ENCODE measurements at places on chromosomes 5 and 9.

- no peak for DNase-seq
Observed at GRCh38 chr9:98108531-98109031, 10.4 kb downstream of the TRIM14 start.

GRCh38 chr5:73827106-73827450, 201.1 kb downstream of the ARHGEF28 start:
- DNase-seq: no peak

GRCh38 chr5:128673411-128673957, 135.4 kb upstream of the FBN2 start:
- DNase-seq: no peak

- DNase-seq: no peak
Observed at GRCh38 chr5:90871391-90871991, 312.9 kb downstream of the ADGRV1 start.

GRCh38 chr5:63245271-63245670, 666.7 kb downstream of the LRRC70 start:
- DNase-seq: no peak

GRCh38 chr5:109298794-109299193, 111.0 kb downstream of the PJA2 start:
- no peak for DNase-seq

GRCh38 chr5:173056783-173057061, 570 bp downstream of the CREBRF start:
- peak; percentile 88 for DNase-seq

DNA sequence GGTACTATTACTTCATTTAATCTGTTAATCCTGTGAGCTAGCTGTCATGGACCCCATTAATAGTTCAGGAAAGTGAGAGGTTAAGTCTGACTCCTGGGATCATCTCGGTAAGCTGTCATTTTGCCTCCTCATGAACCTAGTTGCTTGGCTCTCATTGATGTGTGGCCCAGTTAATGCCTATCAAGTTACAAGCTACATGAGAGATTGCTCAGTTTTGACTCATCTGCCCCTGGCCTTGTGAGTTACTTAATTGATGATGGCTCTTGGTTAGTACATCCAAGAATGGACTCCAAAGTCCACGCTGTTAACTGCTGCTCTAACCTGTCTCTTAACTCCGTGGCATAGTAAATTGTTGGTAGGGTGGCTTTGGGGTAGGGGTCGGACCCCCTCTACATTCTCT, 23.9 kb downstream of the LARP1 start:
- no peak for DNase-seq

DNA sequence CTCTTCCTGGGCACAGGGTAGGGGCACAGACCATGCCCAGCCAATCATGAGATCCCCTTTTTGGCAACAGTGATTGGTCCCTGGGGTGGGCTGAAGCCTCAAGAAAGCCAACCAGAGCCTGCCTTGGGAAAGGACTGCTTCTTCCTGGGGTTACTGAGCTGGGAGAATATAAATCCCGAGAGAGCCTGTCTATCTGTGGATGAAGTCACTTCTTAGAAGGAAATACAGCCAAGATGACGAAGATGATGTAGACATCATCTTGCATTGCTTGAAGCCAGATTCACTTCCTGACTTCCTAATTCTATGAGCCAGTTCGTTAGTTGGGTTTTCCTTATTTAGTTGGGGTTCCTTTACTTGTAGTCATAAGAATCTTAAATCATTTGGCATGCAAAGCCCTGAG, 50.1 kb upstream of the PWWP2A start:
- DNase-seq: no peak

DNA sequence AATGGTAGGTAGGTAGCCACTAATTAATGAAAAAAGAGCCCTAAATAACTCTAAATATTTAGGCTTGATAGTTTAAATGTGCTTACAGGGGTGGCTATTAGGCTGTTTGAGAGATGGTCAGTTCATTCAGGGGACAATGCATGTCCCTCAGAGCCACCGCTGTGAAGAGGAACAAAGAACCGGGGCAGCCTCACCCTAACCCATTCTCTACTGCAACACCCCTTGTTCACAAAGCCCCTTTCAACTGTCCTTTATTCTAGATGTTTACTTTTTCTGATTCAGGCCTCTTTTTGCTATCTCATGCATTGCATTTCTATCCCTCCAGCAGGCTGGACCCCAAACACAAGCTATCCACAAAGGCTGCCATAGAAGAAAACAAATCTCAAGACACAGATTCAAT, 906.7 kb downstream of the NR2F1-AS1 start:
- DNase-seq: no peak

GRCh38 chr5:6583049-6583880, 49.6 kb downstream of the NSUN2 start:
- DNase-seq: peak; percentile 40

GRCh38 chr5:68440651-68441050, 225.1 kb downstream of the PIK3R1 start:
- DNase-seq: no peak

- no peak for DNase-seq
Observed at GRCh38 chr9:129626625-129627284, 792 bp downstream of the NTMT1 start.

GRCh38 chr9:133121915-133122550, 993 bp upstream of the RALGDS start:
- DNase-seq: no peak

DNA sequence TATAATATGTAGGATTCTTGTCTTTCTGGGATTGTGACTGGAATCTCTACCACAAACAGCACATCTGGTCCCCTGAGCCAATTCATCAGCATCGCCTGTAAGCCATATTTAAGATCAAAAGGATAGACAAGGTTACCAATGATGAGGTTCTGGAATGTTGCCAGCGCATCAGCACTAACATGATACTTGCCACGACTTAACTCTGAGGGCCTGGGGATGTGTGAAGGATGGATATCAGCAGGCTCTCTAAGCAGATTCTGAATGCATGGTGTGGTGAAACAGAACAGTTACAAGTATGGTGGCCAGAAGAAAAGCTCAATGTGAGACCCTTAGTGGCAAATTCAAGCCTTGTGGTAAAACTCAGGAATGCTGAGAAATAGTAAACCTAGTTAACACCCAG, 143.0 kb downstream of the XRCC4 start:
- DNase-seq: no peak

- DNase-seq: no peak
Observed at GRCh38 chr9:69396759-69397158, 71.7 kb downstream of the ENTREP1 start.

DNA sequence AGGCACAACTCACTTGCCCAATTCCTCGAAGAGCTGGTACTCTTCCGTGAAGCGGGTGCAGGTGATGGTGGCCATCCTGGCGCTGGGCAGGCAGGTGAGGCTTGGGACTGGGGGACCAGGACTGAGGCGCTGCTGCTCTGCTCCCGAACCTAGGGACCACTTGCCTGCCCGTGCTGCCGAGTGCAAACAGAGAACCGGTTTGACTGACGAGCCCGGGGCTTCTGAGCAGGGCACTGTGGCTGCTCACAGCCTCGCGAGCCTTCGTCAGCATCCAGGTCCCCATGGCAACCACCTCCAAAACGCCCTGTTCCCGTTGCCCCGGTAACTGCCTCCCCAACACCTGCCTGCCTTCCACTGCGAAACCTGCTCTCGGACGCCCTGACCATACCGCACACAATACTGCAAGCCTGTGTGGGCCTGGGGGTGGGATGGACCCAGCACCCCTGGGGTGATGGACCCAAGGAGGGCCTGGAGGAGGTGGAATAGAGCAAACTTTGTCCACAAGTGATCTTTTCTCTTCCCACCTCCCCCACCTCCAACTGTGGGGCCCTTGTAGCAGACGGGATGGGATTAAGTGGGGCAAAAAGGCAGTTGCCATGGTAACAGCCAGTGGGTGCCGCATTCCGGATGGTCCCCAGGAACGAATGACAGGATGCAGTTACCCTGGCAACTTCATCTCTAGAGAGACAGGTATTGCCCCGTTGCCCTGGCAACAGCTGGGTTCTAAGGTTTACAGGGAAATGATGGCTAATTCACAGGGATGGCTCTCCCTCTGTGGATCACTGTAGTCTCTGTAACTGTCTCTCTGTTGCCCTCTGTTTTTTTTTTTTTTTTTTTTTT, at the start of gene CAMK2A:
Gene CAMK2A (minus strand): TSS at position 223 of the 840 bp plus-strand sequence. CDS start 148 bp downstream, at position 75.
- no peak for DNase-seq

DNA sequence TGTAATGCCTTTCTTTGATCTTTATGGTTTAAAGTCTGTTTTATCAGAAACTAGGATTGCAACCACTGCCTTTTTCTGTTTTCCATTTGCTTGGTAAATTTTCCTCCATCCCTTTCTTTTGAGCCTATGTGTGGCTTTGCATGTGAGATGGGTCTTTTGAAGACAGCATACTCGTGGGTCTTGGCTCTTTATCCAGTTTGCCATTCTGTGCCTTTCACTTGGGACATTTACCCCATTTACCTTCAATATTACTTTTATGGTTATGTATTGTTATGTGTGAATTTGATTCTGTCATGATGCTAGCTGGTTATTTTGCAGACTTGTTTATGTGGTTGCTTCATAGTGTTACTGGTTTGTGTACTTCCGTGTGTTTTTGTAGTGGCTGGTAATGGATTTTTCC, 59.2 kb downstream of the YTHDC2 start:
- no peak for DNase-seq

GRCh38 chr9:3526997-3527940, 1.5 kb upstream of the RFX3 start:
- peak; percentile 32 for DNase-seq

DNA sequence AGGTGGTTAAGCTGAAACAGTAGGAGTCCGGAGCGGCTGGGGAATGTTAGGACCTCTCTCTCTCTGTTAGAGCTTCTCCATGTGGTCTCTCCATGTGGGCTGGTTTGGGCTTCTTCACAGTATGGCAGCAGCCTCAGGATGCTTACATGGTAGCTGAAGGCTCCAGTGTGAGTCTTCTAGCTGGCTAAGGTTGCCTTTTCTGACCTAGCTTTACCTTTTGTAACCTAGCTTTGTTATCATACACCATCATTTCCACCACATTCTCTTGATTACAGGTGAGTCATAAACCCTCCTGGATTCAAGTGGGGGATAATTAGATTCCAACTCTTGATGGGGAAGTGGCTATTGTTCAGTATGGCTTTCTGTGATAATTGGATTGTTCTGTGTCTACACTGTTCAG, 98.5 kb downstream of the MTREX start:
- DNase-seq: no peak

GRCh38 chr9:69273161-69273560, 51.9 kb upstream of the ENTREP1 start:
- no peak for DNase-seq

GRCh38 chr9:114606068-114606467, 5.0 kb upstream of the TMEM268 start:
- no peak for DNase-seq

GRCh38 chr5:78661691-78662090, 13.1 kb upstream of the LHFPL2 start:
- DNase-seq: no peak

GRCh38 chr9:73441890-73442818, 290.5 kb downstream of the ANXA1 start:
- DNase-seq: no peak

- DNase-seq: no peak
Observed at GRCh38 chr9:20014168-20014567, 225.3 kb upstream of the SLC24A2 start.

- no peak for DNase-seq
Observed at GRCh38 chr5:150499437-150499956, 8.4 kb upstream of the NDST1 start.

- DNase-seq: no peak
Observed at GRCh38 chr9:117772960-117773359, 68.8 kb downstream of the TLR4 start.

GRCh38 chr5:3179220-3179619, 416.4 kb upstream of the IRX1 start:
- DNase-seq: no peak

DNA sequence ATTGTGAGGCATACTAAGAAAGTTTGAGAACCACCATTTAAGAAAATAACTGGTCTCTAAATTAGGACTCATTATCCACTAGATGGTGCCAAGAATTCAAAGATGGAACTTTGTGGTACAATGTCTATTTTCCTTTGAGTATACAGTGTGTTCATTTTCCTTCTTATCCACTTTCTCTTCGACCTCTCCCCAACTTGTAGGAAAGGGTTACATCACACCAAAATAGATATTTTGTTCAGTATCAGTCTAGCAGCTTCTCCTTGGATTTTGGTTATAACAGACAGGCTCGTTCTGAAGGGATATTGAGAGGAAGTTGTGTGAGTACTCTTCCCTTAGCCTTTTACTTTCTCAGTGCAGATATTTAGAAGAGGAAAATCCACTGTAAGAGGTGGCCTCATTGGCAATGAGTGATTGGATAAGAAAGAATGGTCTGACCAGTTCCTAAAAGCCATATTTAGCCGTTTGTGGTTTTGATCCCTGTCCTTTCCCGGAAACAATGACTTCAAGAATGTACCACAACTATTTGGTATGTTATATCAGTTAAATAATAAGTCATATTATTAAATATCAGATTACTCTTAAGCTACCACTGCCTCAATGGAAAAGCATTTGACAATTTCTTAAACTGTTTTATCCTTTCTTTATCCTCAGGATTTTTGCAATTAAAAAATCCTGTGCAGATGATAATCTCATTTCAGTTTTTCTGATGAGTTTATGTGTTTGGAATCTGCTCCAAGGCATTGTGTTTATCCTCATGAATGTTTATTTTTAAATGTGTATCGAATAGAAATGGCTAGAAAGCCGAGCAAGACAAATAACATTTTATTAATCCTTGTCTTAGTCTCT, 69.0 kb upstream of the GRAMD2B start:
- DNase-seq: no peak

DNA sequence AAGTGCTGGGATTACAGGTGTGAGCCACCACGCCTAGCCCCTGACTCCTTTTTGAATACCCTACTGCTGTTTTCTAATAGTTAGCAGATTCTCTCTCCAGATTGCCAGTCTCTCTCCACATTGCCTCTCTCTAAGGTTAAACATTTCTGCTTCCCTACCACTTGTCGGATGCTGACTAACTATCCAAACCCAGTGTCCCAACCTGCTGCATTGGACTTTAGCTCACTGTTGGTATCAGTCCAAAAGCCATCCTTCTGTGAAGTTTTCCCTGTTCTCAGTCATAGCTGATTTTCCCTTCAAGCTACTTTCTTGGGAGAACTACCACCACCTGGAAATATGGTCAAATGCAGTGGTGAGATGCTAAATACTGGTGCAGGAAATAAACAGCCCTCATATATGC, 48.7 kb downstream of the TLR4 start:
- DNase-seq: no peak

DNA sequence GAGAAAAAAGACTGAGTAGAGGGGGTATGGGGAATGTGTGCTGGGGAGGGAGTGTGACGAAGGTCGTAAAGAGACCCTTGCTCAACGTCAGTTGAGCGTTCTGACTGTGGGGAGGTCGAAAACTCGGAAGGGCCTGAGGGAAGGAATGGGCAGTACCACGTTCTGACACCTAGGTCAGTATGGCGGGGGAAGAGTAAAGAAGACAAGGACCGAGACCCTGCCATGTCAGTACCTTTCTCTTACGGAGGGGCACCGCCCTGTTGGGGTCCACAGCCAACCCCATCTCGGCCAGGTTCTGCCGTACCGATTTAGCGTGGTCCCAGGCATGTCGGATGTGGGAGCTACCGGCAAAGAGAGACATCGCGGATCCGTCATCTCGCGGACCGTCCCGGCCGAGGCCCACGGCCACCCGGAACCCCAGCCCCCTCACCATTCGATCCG, 375 bp downstream of the NOP16 start:
- no peak for DNase-seq
